ENCODE measurements at places on chromosomes 4 and X.

- DNase-seq, result no peak
These were observed 618.2 kb upstream of the PCDH10 start for GRCh38 chr4:132530861-132531260.

DNA sequence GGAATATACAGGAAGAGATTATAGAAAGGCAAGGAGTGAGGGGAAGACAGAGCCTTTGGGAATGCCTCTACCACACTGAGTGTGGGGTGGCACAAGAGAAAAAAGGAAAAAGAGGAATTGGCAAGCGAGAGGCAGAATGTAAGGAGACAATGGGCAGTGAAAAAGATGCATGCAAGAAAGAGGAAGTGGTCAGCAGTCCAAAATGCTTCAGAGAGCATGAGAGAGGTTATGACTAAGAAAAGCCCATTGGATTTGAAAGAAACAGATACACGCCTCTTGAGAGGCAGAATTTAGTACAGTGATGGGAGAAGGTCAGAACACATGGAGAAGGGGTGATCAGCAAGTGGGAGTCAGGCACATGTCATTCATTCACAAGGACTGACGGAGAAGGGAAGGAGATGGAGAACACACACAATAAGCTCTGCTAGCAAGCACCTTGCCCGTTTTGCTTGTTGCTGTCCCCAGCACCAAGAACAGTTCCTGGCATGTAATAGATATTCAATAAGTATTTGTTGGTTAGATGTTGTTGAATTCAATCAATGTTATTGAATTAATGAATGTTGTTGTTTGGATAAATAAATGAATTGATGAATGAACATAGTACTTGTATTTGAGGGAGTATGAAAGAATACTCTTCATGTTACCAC, 6.3 kb downstream of the DCHS2 start:
- no peak for DNase-seq

GRCh38 chrX:57929373-57929772, 19.1 kb upstream of the ZXDA start:
- no peak for DNase-seq

- DNase-seq, result no peak
These were observed 2.4 kb downstream of the SLC49A3 start for GRCh38 chr4:686413-687040.

DNA sequence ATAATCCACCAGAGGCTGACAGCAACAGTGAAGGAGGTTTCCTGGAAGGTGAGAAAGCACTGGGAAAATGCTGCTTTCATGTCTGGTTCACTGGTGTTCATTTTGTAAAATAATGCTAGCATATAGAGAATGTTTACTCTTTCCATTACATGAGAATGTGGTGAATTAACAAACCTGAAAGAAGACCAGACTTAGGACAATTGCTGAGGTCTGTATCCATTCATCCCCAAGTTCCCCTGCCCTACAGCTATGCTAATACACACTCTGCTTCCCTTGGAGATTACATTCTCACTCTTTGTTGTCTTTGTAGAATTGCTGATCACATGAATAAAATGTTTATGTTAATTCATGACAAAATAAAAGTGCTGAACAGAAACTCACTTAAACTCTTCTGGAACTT, 99.5 kb downstream of the ARHGAP6 start:
- no peak for DNase-seq

DNA sequence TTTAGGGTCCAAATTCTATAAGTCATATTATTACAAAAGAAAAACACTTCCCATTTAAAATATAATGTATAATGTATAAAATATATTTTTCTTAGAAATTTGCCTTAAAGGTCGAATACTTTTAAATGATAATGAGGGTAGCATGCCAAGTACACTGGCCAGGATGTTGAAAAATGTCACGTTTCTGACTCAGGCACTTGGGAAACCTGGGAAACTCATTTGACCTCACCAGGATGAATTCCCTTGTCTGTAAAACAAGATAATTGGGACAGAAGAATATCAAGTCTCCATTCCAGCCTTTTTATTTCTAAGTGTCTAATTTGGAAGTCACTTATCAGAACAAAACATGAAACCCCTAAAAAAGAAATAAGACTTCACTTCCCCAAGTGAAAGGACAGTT, 3.4 kb upstream of the SLC39A8 start:
- no peak for DNase-seq

GRCh38 chr4:147361726-147362125, 119.2 kb upstream of the EDNRA start:
- no peak for DNase-seq

GRCh38 chrX:113510586-113510985, 670.0 kb upstream of the AMOT start:
- no peak for DNase-seq

GRCh38 chr4:76980261-76980660, 30.7 kb downstream of the SEPTIN11 start:
- no peak for DNase-seq

DNA sequence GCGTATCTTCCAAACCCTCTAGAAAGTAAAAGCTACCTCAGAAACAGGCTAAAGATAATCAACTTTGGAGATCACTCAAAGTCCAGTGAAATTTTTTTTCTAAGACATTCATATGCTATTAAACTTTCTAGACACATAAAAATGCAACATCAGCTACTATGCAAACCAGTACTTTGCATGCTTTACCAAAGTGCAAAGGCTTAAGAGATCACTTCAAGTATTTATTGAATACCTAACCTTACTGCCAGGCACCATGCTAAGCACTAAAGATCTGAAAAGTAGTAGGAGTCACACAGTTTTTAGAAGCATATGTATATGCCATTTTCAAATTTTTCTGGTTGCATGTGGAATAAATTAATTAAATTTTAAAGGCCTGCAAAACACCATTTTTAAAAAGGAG, 115.8 kb downstream of the THOC2 start:
- DNase-seq, result no peak
